Fibroblast of skin of back (primary cell): ENCODE measurements at places on chromosomes 12 and 14.

GRCh38 chr14:106201376-106201775 is 675.0 kb downstream of the TMEM121 start:
- DNase-seq = no peak

- no peak for DNase-seq
These were observed 91.5 kb downstream of the CPNE8 start for GRCh38 chr12:38813923-38814322.

DNA sequence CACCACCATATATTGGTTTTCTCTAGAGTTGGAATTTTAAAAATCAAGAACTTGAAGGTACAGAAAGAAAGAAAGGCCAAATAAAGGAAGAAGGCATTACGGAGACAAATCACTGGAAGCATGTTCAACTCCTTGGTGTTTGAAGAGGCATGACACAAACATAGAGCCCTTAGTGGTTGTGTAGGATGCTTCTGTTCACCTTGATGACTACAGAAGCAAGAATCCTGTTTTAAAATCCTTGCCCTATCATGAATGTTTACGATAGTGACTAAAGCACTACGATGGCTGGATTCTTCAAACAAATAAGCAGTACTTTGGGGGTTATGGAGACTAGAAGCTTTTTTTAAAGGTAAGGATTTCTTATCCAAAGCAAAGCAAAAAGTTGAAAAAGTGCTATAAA is 10.3 kb upstream of the ISM2 start:
- DNase-seq = no peak

DNA sequence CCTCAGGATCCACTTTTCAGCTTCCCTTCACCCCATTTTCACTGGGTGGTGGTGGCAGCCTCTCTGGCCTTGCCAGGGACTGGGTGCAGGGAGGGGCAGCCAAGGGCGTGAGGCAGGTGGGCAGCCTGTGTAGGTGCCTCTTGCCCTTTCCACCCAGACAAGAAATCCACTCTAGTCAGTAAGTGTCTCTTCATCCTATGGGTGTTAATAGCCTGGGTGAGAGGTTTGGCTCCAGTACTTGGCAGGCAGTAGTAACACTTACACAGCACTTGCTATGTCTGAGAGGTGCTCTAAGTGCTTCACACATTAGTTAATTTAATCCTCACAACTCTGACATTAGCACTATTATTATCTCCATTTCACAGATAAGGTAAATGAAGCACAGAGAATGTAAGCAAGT is 171.9 kb downstream of the EMP1 start:
- no peak for DNase-seq

DNA sequence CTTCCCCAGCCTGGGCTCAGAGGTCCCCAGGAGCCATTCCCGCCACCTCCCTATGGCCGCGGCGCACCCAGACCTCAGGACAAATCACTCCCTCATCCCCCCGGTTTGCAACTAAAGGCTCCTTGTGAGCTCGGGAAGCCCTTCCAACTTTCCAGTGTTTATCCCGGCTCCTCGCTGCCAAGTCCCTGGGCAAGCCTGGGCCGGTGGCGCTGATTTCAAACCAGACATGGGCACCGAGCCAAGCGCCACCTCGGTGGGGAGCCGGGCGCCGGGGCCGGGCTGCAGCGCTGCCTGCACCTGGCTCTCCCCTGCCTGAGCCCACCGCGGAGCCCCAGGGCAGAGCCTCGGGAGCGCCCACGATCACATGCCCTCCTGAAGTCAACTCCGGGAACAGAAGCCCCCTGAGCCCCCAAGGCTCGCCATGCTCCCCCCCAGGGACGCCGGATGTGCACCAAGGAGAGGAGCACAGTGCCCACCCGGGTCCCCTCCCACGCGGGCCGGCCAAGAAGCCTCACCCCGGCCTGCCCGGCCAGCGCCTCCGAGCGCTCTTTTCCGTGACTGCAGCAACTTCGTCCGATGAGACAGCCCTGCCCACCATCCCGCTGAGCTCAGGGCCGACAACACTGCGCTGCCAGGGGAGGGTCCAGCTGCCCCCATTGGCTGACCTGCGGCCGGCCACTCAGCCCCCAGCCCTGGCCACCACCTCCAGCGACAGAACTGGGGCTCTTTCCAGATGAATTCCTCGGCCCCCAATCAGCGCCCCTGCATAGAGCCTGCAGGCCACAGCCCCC is 50.0 kb downstream of the NCOR2 start:
- DNase-seq = peak; percentile 53

DNA sequence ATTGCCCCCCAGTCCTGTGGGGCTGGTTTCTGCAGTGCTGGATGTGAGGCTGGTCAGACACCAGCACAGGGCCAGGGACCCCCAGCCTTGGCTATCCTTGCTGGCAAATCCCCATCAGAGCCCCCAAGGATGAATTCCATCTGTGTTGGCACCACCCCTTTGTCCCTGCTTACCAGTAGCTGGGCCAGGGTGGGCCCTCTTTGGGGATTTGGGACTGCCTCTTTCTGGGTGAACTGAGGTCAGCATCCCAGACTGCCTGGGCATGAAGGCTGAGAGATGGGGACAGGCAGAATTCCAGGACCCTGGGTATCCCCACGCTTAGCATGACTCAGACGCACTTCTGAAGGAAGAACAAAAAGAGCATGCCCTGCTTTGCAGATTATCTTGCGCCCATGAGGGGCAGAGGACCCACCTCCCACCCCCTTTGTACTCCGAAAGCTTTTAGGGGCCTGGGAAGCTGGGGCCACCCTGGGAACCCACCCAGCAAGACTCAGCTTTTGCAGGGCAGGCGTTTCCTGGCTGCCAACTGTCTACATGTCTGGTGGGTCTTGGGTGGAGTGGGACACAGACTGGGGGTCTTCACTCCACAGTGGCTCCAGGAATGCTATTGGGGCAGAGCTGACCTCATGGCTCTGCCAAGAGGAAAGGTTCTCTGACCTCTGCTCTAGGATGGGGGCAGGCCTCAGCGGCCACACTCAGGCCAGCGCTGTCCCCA is 26.8 kb downstream of the RFLNA start:
- peak; percentile 52 for DNase-seq

GRCh38 chr12:89215196-89215595 is 137.1 kb downstream of the DUSP6 start:
- no peak for DNase-seq

GRCh38 chr12:33000016-33000415 is 103.4 kb upstream of the PKP2 start:
- DNase-seq = no peak

DNA sequence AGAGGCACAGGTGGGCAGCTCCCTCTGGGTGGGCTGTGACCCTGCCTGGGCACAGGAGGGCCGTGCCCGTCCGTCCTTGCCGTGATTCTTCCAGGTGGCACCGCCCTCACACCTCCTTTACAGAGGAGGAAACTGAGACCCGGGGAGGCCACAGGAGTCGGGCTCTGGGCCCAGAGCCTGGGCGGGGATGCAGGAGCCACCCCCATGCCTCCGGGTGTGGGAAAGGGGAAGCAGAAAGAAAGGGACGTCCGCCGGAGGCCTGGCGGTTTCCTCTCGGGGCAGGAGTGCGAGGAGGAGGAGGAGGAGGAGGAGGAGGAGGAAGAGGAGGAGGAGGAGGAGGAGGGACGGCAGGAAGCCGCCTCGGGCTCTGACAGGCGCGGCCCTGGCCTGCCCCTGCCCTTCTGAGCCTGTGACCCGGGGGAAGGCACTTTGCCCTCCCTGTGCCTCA is 23.0 kb downstream of the SH2B3 start:
- DNase-seq = no peak

DNA sequence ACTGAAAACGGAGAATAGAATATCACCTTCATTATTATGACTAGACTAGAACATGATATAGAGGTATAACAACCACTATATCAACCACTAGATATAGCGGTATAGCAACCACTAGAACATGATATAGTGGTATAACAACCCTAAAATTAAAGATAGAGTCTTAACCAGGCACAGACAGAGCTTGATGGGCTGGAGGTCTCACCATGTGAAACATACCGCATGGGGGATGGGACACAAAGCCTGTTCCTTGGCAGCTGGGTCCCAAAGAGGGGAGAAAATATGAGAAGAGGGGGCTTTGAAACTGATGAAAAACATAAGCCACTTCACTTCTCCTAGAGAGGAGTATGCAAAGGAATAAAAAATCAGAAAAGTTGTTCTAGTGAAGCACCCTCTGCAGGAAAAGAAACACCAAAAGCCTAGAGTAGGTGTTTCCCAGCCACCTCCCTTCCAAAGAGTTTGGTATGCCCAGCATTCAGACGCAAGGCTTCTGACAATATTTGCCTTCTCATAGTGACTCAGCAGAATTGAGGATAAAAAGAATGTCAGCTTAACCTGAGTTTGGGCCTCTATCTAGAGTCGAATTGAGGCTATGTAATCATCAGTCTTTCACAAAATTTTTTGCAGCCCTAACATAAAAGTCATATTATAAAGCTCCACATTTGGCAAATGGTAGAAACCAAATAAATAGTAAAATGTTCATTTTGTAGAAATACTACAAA is 316.4 kb downstream of the NOVA1 start:
- peak; percentile 75 for DNase-seq

GRCh38 chr12:253116-253831 is 9.4 kb downstream of the SLC6A13 start:
- DNase-seq = no peak

GRCh38 chr14:54774824-54775223 is 127.8 kb downstream of the GCH1 start:
- no peak for DNase-seq

GRCh38 chr14:66758031-66758613 is 250.2 kb downstream of the GPHN start:
- DNase-seq = no peak

DNA sequence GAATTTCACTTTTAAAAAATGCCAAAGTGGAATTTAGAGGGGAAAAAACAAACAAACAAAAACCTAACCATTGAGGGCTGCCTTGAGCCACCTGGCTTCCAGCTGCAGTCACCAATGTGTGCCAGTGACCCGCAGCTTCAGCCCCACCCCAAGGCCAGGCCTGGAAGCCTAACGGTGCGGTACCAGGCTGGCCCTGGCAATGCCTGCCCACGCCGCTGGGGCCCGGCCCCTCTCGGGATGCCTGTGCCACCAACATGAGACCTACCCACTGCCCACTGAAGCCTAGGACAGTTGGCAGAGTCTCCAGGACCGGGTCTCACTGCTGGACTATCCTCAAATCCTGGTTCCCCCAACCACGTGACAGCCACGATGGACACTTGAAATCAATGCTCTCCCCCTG is 96.6 kb downstream of the NCOR2 start:
- no peak for DNase-seq
